ENCODE measurements at places on chromosomes 6 and 20.

DNA sequence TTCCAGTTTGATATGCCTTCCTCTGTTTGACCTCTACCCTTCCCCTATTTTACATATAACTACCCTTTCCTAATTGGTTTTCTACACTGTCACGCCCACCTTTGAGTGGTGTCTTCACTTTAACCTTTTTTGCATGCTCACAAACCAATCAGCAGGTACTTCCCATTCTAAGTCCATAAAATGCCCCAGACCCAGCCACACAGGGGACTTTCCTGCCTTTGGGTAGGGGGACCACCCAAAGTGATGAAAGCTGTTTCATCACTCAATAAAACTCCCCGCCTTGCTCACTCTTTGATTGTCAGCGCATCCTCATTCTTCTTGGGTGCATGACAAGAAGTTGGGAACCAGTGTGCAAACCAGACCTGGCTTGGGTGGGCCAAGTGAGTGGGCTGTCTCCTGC lies 20.5 kb upstream of the SNRPC start:
- DNase-seq, result no peak

GRCh38 chr6:26022132-26022472 lies 59.5 kb downstream of the TRIM38 start:
- peak; percentile 76 for DNase-seq

GRCh38 chr6:45423111-45423823 lies 45.5 kb upstream of the SUPT3H start:
- peak; percentile 59 for DNase-seq

DNA sequence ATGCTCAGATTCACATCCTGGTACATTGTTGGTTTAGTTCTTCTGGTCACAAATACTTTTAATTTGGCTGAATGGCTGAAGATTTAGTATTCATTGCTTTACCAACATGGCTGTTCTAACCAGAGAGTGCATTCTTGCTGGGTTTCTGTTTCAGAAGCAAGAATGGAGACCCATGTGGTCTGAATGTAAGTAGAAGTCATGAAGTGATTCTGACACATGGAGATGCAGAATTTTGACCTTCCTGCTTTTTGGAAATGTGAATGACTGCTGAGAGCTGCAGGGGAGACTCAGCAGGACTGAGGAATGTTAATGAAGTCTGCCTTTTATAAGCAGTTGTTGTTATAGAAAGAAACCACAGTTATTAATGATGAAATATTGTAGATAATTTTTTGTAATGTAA lies 576.1 kb upstream of the MARCKS start:
- peak; percentile 18 for DNase-seq

GRCh38 chr6:167308207-167308606 lies 16.7 kb upstream of the TTLL2 start:
- DNase-seq, result no peak

DNA sequence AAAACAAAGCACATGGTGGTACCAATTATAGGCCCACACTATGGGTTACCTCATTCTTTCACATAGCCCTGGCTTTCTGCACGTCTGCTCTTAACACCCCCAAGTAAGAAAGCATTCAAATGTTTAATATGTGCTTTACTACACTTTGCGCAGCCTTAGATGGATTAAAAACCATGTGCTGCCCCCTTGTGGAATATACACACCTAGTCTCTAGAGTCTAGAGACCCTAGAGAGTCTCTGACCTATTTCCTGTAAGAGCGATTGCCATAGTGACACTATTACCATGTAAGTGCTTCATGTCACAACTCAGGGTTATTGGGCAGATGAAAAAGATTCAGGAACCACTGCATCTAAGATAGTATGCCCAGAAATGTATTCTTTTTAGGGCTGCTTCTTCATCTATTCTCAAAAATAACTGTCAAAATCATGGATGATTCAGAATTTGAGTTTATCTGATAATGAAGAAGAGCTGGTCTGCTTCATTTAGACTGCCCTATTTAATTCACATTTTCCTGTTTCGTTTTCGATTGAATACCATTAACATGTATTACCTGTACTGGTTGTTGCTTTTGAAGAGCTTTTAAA lies 186.3 kb downstream of the ADGB start:
- peak; percentile 41 for DNase-seq

GRCh38 chr20:7346562-7346961 lies 579.1 kb downstream of the BMP2 start:
- no peak for DNase-seq

DNA sequence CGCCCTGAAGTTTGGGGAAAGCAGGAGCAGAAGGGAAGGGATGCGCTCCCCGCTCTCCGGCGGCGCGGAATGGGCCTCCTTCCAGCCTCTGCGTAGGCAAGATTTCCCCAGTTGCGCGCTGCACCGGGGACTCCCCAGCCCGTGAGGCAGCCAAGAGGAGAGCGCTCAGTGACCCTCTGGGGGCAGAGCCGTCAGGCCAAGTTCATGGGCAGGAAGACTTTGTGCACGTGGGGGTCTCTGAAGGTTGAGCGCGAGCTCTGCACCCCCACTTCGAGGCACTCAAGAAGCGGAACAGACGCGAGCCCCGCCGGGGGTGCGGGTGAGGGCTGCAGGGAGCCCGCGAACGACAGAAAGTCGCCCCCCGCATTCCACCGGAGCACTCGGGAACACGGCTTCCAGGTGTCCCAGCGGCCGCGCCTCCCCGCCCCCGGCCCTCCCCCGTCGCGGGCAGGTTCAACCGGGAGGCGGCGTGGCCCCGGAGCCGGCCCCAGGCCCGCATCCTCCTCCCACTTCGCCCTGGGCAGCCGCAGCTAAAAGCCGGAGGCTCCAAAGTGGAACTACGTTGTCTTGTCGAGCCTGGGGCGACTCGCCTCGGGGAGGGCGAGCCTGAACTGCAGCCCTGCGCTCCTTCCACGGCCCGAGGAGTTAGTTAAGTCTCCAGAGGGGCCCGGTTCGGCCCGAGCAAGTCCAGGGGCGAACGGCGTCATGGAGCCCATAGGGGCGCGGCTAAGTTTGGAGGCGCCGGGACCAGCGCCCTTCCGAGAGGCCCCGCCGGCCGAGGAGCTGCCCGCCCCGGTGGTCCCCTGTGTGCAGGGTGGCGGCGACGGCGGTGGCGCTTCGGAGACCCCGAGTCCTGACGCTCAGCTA lies at the start of gene PPP1R3G:
Gene PPP1R3G (plus strand): TSS at position 561 of the 867 bp plus-strand sequence. CDS start 145 bp downstream, at position 706.
- peak; percentile 57 for DNase-seq

DNA sequence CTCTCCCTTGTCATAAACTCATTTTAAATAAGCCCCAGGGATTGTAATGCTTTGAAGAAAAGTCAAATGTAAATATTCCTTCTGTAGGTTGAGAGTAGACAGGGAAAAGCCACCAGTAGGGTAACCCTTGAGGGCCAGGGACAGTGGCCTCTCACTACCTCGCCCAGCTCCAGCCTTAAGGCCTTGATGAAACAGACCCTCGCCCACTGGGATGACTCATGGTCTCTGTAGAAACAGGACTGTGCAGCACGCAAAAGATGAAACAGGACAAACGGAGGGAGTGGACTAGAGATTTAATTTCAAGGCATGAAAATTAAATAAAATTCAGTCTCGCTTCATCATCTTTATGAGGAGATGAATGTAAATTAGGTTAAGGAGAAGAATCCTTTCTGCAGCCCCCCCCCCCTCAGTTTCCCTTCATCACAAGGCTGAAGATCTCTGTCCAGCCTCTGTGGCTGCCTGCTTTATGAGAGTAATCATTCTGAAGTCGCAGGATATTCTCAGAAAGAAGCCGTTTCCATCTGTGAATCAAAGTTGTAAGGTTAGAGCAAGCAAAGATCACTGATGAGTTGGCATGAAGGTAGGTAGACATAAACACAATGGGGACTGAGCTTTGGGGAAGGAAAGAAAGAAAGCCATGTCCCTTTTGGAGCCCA lies 60.4 kb downstream of the TMEM200A start:
- DNase-seq, result no peak

DNA sequence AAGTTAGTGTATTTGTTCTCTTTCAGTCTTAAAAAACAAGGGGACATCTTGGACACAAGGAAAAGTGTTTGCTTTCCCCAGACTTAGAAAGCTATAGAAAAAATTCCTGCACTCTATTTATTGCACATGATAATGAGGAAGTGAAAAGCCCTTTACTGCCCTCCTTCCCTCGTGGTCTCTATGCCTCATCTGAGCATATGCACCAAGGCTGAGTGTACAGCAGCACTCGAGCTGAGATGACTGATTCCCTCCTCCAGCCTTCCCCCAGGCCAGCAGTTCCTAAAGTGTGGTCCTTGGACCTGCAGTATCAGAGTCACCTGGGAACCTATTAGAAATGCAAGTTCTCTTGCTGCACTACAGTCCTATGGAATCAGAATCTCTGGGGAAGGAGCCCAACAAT lies 14.3 kb upstream of the LAMP5 start:
- DNase-seq, result no peak

DNA sequence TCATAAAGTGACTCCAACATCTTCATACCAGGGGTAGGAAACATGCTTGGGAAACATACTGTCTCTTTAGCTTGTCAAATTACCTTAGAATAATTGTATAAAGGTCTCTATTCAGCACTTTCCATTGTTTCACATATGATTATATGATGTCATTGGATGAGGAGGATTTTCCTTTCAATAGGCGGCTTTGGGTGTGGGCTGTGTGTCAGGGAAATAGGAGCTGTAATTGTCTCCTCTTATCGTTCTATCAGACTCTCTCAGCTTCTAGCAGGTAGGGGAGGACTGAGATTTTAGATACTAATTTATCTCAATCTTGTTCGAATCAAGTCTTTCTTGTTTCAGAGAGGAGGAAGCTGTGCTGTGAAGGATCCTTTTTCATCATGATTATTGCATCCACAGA lies 179.4 kb upstream of the OLIG3 start:
- DNase-seq, result no peak

DNA sequence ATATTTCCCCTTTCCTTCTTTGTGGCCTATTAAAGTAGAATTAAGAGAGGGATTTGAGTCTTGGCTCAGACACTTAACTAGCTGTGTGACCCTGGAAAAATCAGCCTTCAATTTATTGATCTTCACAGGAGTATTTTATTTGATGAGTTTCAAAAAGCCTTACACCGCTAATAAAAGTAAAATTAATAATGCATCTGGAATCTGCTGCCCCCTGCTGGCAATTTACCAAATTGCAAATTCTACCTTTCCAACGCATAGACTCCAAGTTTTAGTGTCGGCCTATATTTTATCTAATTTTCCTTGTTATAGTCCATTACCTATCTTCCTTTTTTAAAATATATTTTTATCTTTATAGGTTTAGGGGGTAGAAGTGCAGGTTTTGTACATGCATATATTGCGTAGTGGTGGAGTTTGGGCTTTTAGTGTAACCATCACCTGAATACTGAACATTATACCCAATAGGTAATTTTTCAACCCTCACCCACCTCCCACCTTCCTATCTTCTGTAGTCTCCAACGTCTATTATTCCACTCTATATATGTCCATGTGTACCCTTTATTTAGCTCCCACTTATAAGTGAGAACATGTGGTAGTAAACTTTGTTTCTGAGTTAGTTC lies 46.3 kb downstream of the GOPC start:
- peak; percentile 67 for DNase-seq

DNA sequence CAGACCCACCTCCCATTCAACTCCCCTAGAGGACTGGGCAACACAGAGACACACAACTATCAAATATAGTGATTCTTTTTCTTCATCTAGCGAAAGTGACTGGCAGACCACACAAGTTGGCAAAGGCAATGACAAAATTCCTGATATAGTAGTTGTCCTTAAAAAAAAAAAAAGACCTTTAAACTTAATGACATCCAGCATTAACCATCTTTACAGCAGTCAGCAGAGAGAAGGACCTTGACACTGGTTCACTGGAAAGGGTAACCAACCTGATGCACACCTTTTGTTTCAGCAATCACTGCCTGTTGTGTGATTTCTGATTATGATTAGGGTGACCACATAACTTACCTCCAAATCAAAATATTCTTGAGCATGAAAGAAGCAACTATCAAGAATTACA lies 1.7 kb upstream of the CNKSR3 start:
- no peak for DNase-seq

GRCh38 chr20:29690274-29690673 lies 1567.2 kb upstream of the DEFB115 start:
- no peak for DNase-seq

GRCh38 chr6:45430590-45431202 lies 53.0 kb upstream of the SUPT3H start:
- DNase-seq, result peak; percentile 85
